ENCODE measurements at places on chromosomes 2 and 18.

DNA sequence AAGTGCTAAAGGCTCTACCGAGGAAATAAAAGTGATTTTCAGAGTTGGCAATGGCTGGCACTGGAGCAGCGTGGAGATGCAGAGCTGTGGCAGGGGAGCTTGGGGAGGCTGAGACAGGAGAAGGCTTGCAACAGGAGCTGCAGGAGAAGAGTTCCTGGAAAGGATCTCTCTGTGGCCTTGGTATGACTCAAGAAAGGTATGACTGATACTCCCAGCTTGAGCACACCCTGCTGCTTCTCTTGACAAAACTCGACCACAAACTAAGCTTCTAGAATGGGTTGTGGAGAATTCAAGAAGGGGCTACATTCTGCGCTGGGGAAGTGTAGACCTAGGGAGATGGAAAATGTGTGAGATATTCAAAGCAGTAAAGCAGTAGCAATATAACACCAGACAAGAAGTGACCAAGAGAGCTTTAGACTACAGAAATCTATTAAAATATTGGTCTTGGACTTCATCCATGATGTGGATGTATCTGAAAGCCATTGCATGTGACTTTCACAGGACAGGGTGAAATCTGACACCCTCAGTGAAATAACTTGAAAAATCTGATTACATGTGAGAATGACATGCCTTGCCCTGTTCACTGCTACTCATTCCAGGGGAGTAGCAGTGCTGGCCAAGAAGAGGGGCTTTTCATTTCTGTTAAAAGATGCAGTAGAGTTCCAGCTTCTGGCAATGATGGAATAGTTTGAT, 41.5 kb downstream of the SUCLG1 start:
- no peaks in the 10 kb centered on the region for H3K27me3 ChIP-seq
- no peak overlapping the region for H3K4me3 ChIP-seq
- H3K4me1 ChIP-seq, result no peaks in the 10 kb centered on the region

DNA sequence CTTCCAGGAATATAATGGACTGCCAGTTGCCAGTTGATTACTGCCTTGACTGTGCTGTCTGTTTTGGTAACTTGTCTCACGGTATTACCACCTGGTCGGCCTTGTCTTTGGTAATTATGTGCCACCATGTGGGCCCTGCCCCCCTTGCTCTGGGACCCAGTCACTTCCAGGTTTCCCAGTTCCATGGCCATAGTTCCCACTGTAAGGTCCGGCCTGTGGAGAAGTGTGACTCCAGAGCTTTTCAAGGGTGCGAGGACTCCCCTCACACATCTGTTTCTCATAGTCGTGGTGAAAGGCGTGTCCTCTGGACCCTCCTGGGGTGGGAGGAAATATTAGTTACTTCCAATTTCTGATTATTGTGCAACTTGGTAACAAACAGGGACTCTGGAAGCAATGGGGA, 150.5 kb downstream of the SEPTIN10 start:
- DNase-seq, result peak; percentile 35
- no peaks in the 10 kb centered on the region for H3K36me3 ChIP-seq
- peaks cover 15% of the 10 kb centered on the region for H3K4me1 ChIP-seq
- H3K27me3 ChIP-seq, result no peaks in the 10 kb centered on the region

- peaks cover 30% of the 10 kb centered on the region for H3K27me3 ChIP-seq
- no peak for DNase-seq
- H3K36me3 ChIP-seq, result no peaks in the 10 kb centered on the region
These were observed 2.1 kb downstream of the DOCK10 start for GRCh38 chr2:225040142-225040541.

DNA sequence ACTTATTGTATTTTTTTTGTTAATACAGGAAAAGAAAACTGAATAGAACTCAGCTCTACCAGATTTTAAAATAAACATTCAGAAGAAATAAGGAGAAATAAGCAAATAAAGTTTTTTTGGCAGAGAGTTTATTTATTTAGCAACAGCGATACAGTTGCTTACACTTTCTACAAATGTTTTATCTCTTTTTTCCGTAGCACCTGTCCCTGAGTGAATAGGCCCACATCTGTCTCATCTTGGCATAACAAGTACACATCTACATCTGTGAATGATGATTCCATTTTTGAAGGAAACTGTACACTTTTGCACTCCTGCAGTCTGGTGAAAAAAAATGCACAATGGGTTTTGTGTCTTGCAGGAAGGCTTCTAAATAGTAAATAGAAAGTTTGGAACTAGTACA, 783.6 kb upstream of the ZEB2 start:
- no peaks in the 10 kb centered on the region for H3K27me3 ChIP-seq
- H3K4me3 ChIP-seq, result no peak overlapping the region
- DNase-seq, result no peak

DNA sequence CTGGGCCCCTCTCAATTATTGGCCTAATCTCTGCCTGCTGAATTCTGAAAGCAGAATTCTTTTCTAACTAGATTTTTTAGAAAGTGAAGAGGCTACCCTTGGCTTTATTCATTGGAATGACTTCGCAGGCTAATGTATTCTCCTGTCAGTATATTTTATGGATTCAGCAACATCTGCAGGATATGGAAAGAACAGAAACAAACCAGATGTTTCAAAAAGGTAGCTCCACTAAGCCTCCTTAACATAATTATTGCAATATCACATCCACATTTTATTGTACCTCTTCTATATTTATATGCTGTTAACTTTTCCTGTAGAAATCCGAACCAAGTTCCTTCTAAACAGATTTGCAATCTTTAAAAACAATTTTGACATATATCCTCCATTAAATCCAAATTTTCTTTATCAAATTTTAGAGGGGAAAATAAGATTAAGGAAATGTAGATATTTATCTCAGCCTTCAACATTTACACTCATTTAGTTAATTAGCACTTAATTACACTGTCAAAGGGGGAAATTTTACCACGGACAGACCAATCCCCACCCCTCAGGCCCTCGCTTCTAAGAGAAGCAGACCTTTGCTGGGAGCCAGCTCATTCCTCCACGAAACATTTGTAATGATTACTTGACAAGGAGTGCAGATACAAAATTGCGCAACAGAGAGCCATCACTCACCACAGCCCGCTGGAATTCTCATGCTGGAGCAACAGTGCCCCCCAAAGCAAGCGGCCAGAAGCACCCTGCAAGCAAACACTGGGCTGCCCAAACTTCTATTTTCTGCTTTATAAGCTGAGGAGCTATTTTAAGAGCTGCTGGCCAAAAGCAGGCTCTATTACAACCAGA, 253.4 kb downstream of the ETAA1 start:
- DNase-seq, result peak; percentile 86
- peak overlapping the region; percentile 48 for H3K27ac ChIP-seq
- no peaks in the 10 kb centered on the region for H3K27me3 ChIP-seq
- H3K36me3 ChIP-seq, result no peaks in the 10 kb centered on the region

- H3K27ac ChIP-seq, result no peak overlapping the region
- DNase-seq, result no peak
- H3K27me3 ChIP-seq, result no peaks in the 10 kb centered on the region
- H3K36me3 ChIP-seq, result no peaks in the 10 kb centered on the region
- H3K4me1 ChIP-seq, result no peaks in the 10 kb centered on the region
These were observed 2083.1 kb upstream of the PIK3C3 start for GRCh38 chr18:39871961-39872360.

DNA sequence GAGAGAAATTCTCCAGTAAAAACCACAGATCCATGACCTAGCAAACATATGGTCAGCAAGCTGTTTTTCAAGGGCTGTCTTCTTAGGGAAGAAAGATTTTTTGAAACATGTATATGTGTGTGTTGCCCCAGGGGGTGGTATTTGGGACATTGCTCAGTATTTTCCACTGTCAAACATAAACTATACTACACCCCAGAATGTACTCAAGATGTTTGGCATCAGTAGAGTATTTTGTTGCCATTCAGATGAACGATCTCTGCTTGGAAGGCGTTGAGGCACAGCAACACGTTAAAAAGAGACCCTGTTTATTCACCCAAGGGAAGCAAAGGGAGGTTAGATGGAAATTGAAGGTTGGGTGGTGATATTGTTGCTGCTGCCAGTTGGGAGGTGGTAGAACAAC, 30.0 kb downstream of the EEF1B2 start:
- H3K27me3 ChIP-seq, result no peaks in the 10 kb centered on the region
- no peak overlapping the region for H3K4me3 ChIP-seq
- no peak overlapping the region for H3K27ac ChIP-seq
- DNase-seq, result no peak
- H3K36me3 ChIP-seq, result no peaks in the 10 kb centered on the region

- no peaks in the 10 kb centered on the region for H3K27me3 ChIP-seq
- DNase-seq, result no peak
- H3K4me3 ChIP-seq, result no peak overlapping the region
- no peaks in the 10 kb centered on the region for H3K36me3 ChIP-seq
- H3K27ac ChIP-seq, result no peak overlapping the region
- H3K4me1 ChIP-seq, result no peaks in the 10 kb centered on the region
These were observed 5.2 kb upstream of the TPO start for GRCh38 chr2:1407950-1408675.

- H3K4me3 ChIP-seq, result no peak overlapping the region
- no peaks in the 10 kb centered on the region for H3K4me1 ChIP-seq
- no peaks in the 10 kb centered on the region for H3K36me3 ChIP-seq
- no peak overlapping the region for H3K27ac ChIP-seq
- no peak for DNase-seq
- H3K27me3 ChIP-seq, result no peaks in the 10 kb centered on the region
These were observed 85.5 kb upstream of the RND3 start for GRCh38 chr2:150572961-150573395.

DNA sequence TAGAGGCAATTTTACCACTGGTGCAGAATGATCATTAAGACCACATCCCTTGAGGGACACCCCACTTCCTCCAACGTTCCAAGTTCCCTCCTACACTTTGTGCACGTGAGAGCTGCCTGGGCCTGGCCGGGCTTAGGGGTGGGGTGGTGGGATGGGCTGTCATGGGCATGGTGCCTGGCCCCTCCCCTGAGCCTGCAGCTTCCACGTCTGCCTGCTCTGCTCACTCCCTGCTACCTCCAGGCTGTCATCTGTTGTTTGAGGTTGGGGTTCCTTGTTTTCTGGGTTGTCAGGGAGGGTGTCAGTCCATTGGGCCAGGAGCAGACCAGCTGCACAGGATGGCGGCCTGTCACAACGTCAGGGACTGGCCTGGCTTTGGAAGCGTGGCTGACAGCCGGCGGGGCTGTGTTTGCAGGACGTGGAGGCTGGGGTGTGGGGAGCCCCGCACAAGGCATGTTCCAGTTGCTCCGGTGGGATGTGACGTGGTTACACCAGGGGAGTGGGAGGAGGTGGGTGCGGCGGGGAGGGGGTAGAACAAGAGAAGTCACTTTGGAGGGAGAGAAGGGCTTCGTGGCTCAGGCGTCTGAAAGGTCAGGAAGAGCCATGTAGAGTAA, 72.3 kb downstream of the RTP5 start:
- H3K27me3 ChIP-seq, result no peaks in the 10 kb centered on the region
- no peak for DNase-seq
- no peak overlapping the region for H3K4me3 ChIP-seq
- H3K4me1 ChIP-seq, result peaks cover 6% of the 10 kb centered on the region
- no peak overlapping the region for H3K27ac ChIP-seq

DNA sequence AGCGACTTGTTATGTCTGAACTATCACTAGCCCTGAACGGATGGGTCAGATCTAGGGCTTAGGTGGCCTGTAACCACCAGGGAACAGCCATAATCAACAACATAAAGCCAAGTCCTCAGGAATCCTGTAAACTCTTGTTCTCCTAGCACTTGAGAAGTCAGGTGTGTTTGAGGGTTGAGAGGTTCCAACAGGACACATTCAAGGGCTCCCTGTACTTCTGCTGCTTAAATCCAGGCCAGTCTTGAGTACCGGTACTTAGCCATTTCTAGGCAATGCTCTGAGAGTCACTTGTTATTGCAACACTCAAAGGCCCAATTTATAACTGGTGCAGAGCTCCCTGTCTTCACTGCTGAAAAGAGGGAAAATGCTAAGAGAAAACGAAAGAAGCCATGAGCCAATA, 21.6 kb upstream of the SLC40A1 start:
- no peaks in the 10 kb centered on the region for H3K36me3 ChIP-seq
- no peak overlapping the region for H3K4me3 ChIP-seq
- DNase-seq, result no peak
- no peak overlapping the region for H3K27ac ChIP-seq
- H3K4me1 ChIP-seq, result no peaks in the 10 kb centered on the region

DNA sequence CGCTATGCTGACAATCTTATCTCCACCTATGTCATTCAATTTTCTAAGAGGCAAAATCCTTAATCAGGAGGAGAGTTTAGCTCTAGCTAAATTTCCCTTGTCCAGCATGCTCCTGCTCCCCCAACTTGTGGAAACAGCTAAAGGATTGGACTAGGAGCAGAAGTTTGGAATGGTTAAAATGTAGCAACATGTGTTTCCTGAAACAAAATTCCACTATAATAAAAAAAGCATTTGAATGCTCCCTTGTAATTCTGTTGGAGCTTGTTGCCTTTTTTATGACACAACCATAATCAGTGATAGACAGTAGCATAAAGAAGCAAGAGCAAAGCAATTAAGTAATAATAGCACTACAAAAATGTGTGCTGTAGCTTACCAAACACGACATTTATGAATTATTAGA, 6.9 kb downstream of the ACTR3 start:
- no peaks in the 10 kb centered on the region for H3K27me3 ChIP-seq
- no peak overlapping the region for H3K4me3 ChIP-seq
- peaks cover 91% of the 10 kb centered on the region for H3K4me1 ChIP-seq
- H3K36me3 ChIP-seq, result no peaks in the 10 kb centered on the region
- H3K27ac ChIP-seq, result no peak overlapping the region
- no peak for DNase-seq

GRCh38 chr18:47203626-47204464, 27.7 kb upstream of the IER3IP1 start:
- no peaks in the 10 kb centered on the region for H3K27me3 ChIP-seq
- no peaks in the 10 kb centered on the region for H3K36me3 ChIP-seq
- no peak for DNase-seq
- no peaks in the 10 kb centered on the region for H3K4me1 ChIP-seq
- H3K4me3 ChIP-seq, result no peak overlapping the region
- H3K27ac ChIP-seq, result no peak overlapping the region

GRCh38 chr2:236633219-236633570, 63.6 kb downstream of the ACKR3 start:
- no peak overlapping the region for H3K27ac ChIP-seq
- peak; percentile 44 for DNase-seq
- H3K4me1 ChIP-seq, result peaks cover 7% of the 10 kb centered on the region
- H3K4me3 ChIP-seq, result no peak overlapping the region
- no peaks in the 10 kb centered on the region for H3K36me3 ChIP-seq

GRCh38 chr2:72743481-72743880, 82.4 kb downstream of the EXOC6B start:
- no peaks in the 10 kb centered on the region for H3K36me3 ChIP-seq
- peaks cover 3% of the 10 kb centered on the region for H3K4me1 ChIP-seq
- H3K27me3 ChIP-seq, result no peaks in the 10 kb centered on the region
- no peak overlapping the region for H3K27ac ChIP-seq
- no peak overlapping the region for H3K4me3 ChIP-seq

DNA sequence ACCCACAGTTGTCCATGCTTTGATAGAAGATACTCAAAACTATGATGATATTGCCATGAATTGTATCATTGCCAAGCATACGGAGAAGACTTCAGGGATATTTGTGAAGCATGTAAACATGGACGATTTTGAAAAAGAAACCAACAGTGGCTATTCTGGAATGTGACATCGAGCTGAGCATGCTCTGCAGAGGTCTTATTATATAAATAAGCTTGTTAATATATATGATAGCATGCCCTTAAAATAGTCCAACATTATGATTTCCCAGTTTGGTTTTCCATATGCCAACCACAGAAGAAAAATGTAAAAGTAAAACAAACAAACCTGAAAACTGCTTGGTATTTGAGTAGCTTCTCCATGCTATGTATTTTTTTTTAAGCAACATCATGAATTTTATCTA, 159.1 kb downstream of the LNPK start:
- H3K27ac ChIP-seq, result no peak overlapping the region
- H3K27me3 ChIP-seq, result no peaks in the 10 kb centered on the region
- no peak for DNase-seq
- H3K36me3 ChIP-seq, result no peaks in the 10 kb centered on the region

- H3K4me1 ChIP-seq, result peaks cover 9% of the 10 kb centered on the region
- H3K4me3 ChIP-seq, result no peak overlapping the region
- H3K27ac ChIP-seq, result no peak overlapping the region
- no peaks in the 10 kb centered on the region for H3K36me3 ChIP-seq
- no peak for DNase-seq
These were observed 1752.4 kb upstream of the CELF4 start for GRCh38 chr18:39318008-39318407.

Data from suprapubic skin (tissue), 4 donors.